ENCODE measurements at places on chromosomes 5 and 9.

- no peak for DNase-seq
These were observed 34.9 kb downstream of the ZNF354A start for GRCh38 chr5:178695556-178695955.

- DNase-seq: no peak
These were observed 826.8 kb downstream of the EFNA5 start for GRCh38 chr5:106843812-106844416.

- no peak for DNase-seq
These were observed 106.8 kb downstream of the MAPKAP1 start for GRCh38 chr9:125600194-125600593.

DNA sequence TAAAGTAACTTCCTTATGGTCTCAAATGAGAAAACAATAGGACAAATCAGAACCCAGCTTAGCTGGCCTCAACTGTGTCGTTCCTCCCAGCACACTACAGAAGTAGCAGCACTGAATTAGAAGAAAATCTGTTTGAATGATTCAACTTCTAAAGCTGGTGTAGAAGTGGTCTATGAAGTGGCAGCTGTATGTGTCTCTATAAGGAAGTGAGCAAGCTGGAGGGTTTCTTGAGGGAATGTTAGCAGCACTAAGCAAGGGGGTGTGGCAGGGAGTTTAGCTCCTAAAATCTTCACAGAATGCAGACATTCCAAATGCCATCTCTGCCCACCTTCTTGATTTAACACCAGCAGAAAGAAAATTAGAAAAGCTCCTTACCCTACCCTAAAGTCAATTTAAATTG, 4.1 kb downstream of the KLF9 start:
- no peak for DNase-seq

- peak; percentile 16 for DNase-seq
These were observed 6.5 kb downstream of the ARL14EPL start for GRCh38 chr5:116038817-116039216.

- DNase-seq: no peak
These were observed 2.6 kb downstream of the SPARC start for GRCh38 chr5:151683986-151684588.
